Spleen (tissue), 13 donors: ENCODE measurements at places on chromosomes 11 and 22. TPM values are rescaled to one million over a fixed set of nuclear protein-coding genes. Genes with fewer than 3 reads are reported as not detected.

DNA sequence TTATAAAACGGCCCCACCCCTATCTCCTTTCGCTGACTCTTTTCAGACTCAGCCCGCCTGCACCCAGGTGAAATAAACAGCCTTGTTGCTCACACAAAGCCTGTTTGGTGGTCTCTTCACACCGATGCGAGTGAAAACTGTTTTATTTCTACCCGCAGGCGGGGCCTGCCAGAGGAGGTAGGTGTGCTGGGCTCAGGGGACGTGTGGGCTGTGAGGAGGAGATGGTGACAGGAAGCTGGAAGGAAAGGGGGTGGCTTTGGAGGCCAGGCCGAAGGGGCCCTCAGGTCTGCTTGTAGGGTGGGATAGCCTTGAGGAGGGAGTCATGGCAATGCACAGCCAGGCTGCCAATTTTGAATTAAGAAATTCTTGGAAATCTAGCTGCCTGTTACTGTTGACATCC is 21.3 kb upstream of the KRTAP5-7 start:
- no peak overlapping the region for H3K27ac ChIP-seq
- DNase-seq = no peak
- H3K4me1 ChIP-seq = no peaks in the 10 kb centered on the region
- H3K36me3 ChIP-seq = peaks cover 62% of the 10 kb centered on the region
- no peak overlapping the region for H3K4me3 ChIP-seq

GRCh38 chr11:103085758-103086365 is 6.1 kb downstream of the DCUN1D5 start:
- no peak overlapping the region for H3K4me3 ChIP-seq
- peaks cover 32% of the 10 kb centered on the region for H3K4me1 ChIP-seq
- H3K27ac ChIP-seq = no peak overlapping the region

The GRIK4 gene
- 2.4 TPM for total RNA-seq

The SLC1A2 gene
- total RNA-seq = 0.93 TPM

- H3K27me3 ChIP-seq = peaks cover 25% of the 10 kb centered on the region
- DNase-seq = peak; percentile 92
- peak within 1 kb of the TSS; percentile 63 for H3K4me3 ChIP-seq
- H3K4me1 ChIP-seq = peaks cover 58% of the 10 kb centered on the region
- no peaks in the 10 kb centered on the region for H3K36me3 ChIP-seq
These were observed at the start of gene IGSF9B for GRCh38 chr11:133956650-133957633. Gene IGSF9B, minus strand, starts transcription at chr11:133956968. Its CDS starts 214 bp downstream, at chr11:133956754.

DNA sequence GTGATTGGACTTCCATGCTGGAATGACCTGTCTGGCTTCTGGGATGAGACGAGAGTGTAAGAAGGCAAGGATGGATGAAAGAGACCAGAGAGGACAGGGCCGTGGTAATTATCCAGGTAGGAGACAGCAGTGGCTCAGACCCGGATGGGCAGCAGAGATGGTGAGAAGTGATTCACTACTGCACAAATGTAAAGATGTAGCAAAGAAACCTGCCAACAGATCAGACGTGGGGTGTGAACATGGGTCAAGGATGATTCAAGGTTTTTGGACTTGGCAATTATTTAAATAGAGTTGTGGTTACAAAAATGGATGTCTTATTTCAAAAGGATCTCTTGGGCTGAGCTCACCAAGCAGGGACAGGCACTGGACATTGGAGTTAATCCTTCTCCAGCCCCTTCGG is 32.7 kb downstream of the RIBC2 start:
- no peak overlapping the region for H3K4me3 ChIP-seq
- H3K4me1 ChIP-seq = no peaks in the 10 kb centered on the region
- H3K27ac ChIP-seq = no peak overlapping the region
- no peak for DNase-seq

DNA sequence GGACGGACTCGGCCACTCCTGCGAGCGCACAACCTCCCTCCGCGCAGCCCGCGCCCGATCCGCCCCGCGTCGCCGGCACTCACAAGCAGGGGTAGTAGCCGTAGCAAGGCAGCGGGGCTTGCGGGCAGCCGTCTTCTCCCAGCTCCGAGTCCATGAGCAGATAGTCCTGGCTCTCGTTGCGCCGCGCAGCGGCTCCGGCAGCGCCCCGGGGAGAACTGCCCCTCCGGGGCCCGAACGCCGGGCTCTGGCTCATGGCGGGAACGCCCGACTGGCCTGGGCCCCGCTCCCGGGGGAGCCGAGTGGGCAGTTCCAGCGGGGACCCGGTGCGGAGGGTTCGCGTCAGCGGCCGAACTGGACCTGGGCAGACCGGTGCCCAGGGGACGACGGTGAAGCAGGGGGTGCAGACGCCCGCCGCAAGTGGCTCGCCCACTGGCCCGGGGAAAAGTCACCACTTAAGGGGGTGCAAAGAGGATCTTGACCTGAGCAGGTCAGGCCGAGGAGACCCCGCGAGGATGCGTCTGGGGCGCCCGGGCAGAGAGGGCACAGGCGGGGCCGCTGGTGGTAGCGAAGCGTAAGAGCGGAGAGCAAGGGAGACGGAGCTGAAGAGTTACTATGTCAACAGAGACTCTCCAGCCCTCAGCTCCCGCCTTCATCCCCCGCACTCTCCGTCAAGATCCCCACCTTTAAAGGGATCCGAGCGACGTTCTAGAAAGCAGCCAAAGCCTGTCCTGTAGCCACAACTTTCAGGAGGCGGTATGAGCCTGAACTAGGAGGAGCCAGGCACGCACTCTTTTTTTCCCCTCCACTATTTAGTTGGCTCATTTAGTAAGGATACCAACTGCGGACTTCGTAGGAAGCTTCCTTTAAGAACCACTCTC is at the start of gene TRPC6:
Gene TRPC6, minus strand, starts transcription at position 757 of the 878 bp plus-strand sequence. Its CDS starts 504 bp downstream, at position 253.
- DNase-seq = peak; percentile 72
- H3K27ac ChIP-seq = peak within 1 kb of the TSS; percentile 60
- peak within 1 kb of the TSS; percentile 37 for H3K4me3 ChIP-seq
- peaks cover 14% of the 10 kb centered on the region for H3K4me1 ChIP-seq

GRCh38 chr11:107293677-107294344 is 163.8 kb downstream of the CWF19L2 start:
- no peaks in the 10 kb centered on the region for H3K27me3 ChIP-seq
- H3K4me1 ChIP-seq = no peaks in the 10 kb centered on the region
- DNase-seq = no peak
- H3K4me3 ChIP-seq = no peak overlapping the region
- no peak overlapping the region for H3K27ac ChIP-seq
- H3K36me3 ChIP-seq = peaks cover 18% of the 10 kb centered on the region

GRCh38 chr11:69475141-69475865 is 6.2 kb upstream of the LINC01488 start:
- peaks cover 10% of the 10 kb centered on the region for H3K4me1 ChIP-seq

DNA sequence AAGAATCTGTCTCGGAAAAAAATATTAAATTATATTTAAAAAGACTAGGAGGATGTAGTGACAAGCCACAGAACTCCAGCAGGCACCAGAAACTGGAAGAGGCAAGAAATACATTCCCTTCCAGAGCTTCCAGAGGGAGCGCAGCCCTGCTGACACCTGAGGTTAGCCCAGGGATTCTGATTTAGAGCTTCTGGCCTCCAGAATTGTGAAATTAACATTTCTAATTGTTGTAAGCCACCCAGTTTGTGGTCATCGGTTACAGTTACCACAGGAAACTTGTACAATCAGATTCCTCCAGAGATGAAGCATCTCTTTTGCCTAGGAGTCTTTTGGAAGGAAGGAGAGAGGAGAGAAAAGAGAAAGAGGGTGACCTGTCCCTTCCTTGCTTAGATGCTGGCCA is 6.4 kb upstream of the UBASH3B start:
- no peak overlapping the region for H3K27ac ChIP-seq
- H3K4me1 ChIP-seq = no peaks in the 10 kb centered on the region
- DNase-seq = no peak
- no peaks in the 10 kb centered on the region for H3K27me3 ChIP-seq

DNA sequence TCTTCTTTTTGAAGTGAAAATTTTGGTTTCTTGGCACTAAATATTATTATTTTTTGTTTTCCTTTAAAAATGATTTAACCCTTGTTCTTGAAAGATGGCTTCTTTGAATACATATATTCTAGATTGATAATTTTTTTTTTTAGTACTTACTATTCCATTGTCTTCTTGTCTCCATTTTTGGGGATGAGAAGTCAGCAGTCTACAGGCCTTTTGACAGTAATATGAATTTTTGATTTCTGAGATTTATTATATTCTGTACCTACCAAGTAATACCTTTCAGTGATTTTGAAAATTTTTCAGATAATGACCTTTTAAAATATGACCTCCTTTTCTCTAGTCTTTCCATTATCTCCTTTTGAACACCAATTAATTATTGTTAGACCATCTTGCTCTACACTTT is 294.1 kb upstream of the LARGE1 start:
- no peaks in the 10 kb centered on the region for H3K4me1 ChIP-seq
- H3K27ac ChIP-seq = no peak overlapping the region
- no peaks in the 10 kb centered on the region for H3K36me3 ChIP-seq
- no peak for DNase-seq

DNA sequence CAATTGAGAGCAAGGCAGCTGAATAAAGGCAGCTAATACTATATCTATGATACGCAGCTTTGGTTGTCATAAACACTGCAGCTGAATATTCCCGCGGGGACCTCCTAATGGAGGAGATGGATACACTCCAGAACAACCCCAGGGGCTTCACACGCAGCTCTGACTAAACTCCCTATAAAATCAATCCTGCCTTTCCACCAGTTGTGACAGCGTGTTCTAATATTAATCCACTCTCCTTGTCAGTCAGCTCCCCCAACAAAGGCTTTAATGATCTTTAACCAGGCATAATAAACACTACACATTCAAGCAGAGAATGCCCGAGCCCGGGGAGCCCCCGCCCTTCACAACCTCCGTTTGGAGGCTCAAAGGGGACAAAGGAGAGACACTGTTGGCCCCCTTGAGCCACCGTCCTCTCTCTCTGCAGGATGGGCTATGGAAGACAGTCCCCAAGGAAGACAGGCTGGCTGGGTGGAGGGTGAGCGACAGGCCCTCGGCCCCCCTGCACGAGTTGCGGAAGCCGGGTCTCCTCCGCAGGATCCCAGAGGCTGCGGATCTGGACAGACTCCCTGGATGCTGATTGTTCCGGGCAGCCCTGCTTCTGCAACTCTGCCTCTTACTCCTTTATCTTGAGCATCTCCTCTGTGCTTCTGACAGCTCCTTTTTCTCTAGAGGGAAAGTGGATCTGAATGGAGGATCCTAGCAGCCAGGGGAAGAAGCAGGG is 565.2 kb downstream of the BUD13 start:
- H3K27ac ChIP-seq = no peak overlapping the region
- H3K27me3 ChIP-seq = no peaks in the 10 kb centered on the region
- no peak overlapping the region for H3K4me3 ChIP-seq
- H3K36me3 ChIP-seq = no peaks in the 10 kb centered on the region
- H3K4me1 ChIP-seq = no peaks in the 10 kb centered on the region

The SERHL2 gene
- 1.7 TPM for total RNA-seq

The MMP1 gene
- total RNA-seq = 3.8 TPM

GRCh38 chr22:41813726-41814410 is 13.4 kb downstream of the CCDC134 start:
- H3K4me1 ChIP-seq = no peaks in the 10 kb centered on the region
- H3K36me3 ChIP-seq = peaks cover 98% of the 10 kb centered on the region
- no peak overlapping the region for H3K4me3 ChIP-seq
- H3K27ac ChIP-seq = no peak overlapping the region
- DNase-seq = no peak
- H3K27me3 ChIP-seq = no peaks in the 10 kb centered on the region

DNA sequence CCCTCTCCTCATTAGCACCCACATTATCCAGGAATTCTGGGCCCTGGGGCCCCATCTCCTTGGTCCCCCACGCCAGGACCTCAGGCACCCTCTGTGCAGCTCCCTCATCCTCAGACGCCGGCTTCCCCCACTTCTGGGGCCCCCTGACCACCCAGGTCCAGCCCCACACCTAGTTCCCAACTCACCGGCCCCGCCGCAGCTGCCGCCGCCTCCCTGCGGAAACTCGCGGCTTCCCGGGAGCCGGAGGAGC is at the start of gene PCSK7:
Gene PCSK7, minus strand, starts transcription at position 232 of the 250 bp plus-strand sequence. CDS start 2,229 bp downstream, outside the sequence.
- H3K27me3 ChIP-seq = no peaks in the 10 kb centered on the region
- peak within 1 kb of the TSS; percentile 97 for H3K27ac ChIP-seq
- peaks cover 36% of the 10 kb centered on the region for H3K4me1 ChIP-seq
- peaks cover 48% of the 10 kb centered on the region for H3K36me3 ChIP-seq

The MRGPRF gene
- total RNA-seq = 11.4 TPM

- H3K27me3 ChIP-seq = no peaks in the 10 kb centered on the region
- H3K27ac ChIP-seq = no peak overlapping the region
- no peaks in the 10 kb centered on the region for H3K36me3 ChIP-seq
- no peak overlapping the region for H3K4me3 ChIP-seq
- DNase-seq = no peak
These were observed 288.0 kb downstream of the NTM start for GRCh38 chr11:131658414-131658813.

GRCh38 chr11:116642481-116642880 is 130.3 kb downstream of the BUD13 start:
- no peaks in the 10 kb centered on the region for H3K4me1 ChIP-seq
- no peak overlapping the region for H3K4me3 ChIP-seq
- H3K27ac ChIP-seq = no peak overlapping the region

DNA sequence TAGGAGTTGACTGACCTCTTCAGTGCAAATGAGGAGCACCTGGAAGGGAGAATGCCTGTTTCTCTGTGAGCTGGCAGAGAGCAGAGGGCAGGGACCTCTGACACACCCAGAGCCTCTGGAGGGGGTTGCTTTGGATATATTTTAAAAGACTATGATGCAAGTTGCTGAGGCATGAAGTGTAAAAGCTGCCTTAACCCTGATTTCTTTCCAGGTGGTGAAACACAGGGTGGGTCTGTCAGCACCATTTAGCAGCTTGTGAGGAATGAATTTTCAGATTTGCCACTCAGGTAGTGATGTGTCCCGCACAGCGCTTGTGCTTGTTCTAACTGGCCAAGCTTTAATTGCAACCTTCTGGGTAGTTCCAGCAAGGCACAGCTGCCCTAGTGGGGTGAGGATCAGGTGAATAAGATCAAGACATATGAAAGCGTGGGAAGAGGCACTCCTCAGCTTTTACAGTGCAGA is 90.2 kb downstream of the SWAP70 start:
- H3K36me3 ChIP-seq = peaks cover 18% of the 10 kb centered on the region
- DNase-seq = no peak
- no peak overlapping the region for H3K27ac ChIP-seq
- H3K4me3 ChIP-seq = no peak overlapping the region

GRCh38 chr11:20315800-20316199 is 47.7 kb upstream of the HTATIP2 start:
- H3K4me1 ChIP-seq = no peaks in the 10 kb centered on the region
- H3K36me3 ChIP-seq = no peaks in the 10 kb centered on the region
- no peaks in the 10 kb centered on the region for H3K27me3 ChIP-seq
- no peak overlapping the region for H3K27ac ChIP-seq
- no peak overlapping the region for H3K4me3 ChIP-seq

GRCh38 chr11:34345991-34346480 is 11.8 kb downstream of the ABTB2 start:
- H3K4me1 ChIP-seq = no peaks in the 10 kb centered on the region
- no peaks in the 10 kb centered on the region for H3K27me3 ChIP-seq
- no peak overlapping the region for H3K4me3 ChIP-seq

GRCh38 chr11:7167976-7168740 is 79.4 kb downstream of the RBMXL2 start:
- no peaks in the 10 kb centered on the region for H3K4me1 ChIP-seq
- no peak overlapping the region for H3K4me3 ChIP-seq
- DNase-seq = no peak
- H3K27me3 ChIP-seq = no peaks in the 10 kb centered on the region
- no peak overlapping the region for H3K27ac ChIP-seq
